ENCODE measurements at places on chromosomes 6 and 20.

DNA sequence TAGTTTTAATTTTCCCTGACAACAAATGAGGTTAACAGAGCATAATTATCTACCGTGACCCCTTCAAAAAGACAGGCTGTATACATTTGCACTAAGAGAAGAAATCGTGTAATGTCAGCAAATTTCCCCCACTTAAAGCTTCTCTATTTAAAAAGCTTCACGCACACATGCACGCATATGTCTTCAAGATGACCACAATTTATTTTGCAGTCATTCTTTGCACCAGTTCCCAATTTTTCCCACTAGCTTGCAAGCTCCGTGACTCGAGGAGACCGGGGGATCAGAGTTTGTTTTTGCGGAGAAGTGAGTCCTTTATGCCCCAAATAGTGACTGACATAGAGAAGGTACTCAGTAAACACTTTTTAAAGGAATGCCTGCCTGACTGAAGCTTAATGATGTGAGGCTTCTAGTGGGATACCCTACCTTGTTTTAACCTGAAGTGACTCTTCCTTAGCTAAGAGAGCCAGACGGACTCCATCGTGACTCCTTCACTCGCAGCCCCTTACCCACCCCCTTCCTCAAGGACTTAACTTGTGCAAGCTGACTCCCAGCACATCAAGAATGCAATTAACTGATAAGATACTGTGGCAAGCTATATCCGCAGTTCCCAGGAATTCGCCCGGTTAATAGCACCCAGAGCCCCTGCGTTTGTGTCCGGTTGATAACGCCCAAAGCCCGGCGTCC is 9.3 kb upstream of the NQO2 start:
- no peak for DNase-seq

DNA sequence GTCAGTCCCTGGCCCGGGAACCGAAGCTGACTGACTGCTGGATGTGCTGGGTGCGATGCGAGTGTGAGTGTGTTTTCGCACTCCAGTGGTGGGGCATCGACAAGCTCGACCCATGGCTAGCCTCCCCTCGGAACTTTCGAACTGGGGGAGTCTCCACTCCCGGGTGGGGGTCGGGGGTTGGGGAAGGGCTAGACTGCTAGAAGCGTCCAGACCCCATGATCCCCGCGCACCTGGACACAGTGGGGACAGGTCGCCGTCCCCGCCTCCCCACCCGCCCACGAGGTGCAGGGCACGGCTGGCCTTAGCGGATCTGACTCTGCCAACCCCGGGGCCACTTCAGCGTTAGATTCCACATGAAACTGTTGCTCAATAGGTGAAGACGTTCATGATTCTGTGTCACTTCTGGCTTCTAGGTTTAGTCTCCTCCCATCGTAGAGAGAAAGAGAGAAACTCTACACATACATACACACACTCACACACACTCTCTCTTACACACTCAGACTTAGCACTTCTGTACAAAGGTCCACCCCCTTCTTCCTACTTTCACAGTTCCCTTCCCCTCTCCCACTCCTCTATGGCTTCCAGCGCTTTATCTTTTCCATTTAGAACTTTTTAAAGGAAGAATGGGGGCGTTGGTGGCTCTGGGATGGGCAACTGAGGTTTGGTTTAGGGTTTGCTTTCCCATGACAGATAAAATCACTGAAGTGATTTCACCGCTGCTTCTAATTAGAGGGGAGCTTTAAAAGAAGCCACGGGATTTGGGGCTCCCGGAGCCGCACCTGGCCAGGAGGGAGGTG is 5.1 kb upstream of the TFAP2A start:
- DNase-seq = no peak

DNA sequence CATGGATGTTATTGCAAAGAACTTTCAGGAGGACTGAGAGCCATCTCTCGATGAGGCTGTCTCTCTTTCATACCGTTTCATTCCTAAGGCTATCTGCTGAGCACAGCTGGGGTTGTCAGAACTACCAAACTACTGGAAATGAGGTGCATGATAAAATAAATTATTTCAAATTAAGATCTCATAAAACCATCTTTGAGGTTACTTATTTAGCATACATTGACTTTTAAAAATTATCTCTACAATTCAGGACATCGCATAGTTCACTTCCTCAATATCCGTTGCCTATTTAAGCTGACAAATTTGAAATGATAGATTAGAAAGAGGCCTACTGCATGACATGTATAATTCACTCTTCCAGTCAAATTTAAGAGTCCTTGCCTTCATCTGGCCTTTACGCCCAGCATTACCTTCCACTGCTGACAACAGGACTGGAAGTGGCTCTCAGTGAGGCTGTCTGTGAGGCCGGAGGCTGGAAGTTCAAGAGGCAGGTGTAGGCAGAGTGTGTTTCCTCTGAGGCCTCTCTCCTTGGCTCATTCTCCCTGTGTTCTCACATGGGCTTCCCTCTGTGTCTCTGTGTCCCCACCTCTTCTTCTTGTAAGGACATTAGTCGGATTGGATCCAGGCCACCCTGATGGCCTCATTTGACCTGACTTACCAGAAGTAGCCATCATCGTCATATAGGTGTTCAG is 12.8 kb upstream of the DUSP22 start:
- no peak for DNase-seq

DNA sequence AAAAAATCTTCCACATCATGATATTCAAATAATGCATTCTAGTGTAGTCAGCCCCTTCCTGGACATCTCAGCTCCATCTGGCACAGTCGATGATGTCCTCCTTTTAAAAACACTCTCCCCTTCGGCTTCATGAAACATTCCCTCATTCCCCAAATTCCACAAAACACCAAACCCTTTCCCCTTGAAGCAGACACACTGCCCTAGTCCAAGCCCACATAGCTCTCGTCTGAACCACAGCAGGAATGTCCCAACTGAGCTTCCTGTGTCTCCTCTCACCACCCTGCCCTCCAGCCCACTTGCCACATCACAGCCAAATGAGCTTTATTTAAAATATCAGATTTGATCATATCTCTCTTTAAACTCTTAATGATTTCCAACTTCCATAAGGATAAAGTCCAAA is 106.4 kb upstream of the CARMIL1 start:
- DNase-seq = no peak

- peak; percentile 74 for DNase-seq
These were observed at the start of gene TXLNB for GRCh38 chr6:139291813-139292619. Gene TXLNB, minus strand, starts transcription at chr6:139291998. Its CDS starts 3,099 bp downstream, at chr6:139288899.

GRCh38 chr20:53939572-53940359 is 130.6 kb downstream of the BCAS1 start:
- DNase-seq = peak; percentile 46

GRCh38 chr20:17610566-17611289 is 40.9 kb downstream of the DSTN start:
- peak; percentile 70 for DNase-seq

DNA sequence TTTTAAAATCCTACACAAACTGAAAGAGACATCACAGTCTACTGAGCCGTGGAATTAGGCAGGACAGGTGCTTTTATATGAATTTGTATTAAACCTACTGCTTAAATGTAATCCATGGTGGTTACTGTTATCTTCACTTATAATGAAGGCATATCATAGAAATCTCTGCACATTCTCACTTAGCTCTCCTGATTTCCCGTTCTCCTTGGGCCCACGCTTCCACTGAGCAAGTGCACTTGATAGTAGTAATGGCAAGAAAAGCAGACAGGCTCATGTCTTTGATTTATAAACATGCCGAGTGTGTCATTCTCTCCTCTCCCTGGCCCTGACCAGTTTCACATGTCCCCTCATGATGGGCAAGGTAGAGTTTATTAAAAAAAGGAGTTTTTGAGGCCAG is 186.3 kb downstream of the HIVEP2 start:
- no peak for DNase-seq

DNA sequence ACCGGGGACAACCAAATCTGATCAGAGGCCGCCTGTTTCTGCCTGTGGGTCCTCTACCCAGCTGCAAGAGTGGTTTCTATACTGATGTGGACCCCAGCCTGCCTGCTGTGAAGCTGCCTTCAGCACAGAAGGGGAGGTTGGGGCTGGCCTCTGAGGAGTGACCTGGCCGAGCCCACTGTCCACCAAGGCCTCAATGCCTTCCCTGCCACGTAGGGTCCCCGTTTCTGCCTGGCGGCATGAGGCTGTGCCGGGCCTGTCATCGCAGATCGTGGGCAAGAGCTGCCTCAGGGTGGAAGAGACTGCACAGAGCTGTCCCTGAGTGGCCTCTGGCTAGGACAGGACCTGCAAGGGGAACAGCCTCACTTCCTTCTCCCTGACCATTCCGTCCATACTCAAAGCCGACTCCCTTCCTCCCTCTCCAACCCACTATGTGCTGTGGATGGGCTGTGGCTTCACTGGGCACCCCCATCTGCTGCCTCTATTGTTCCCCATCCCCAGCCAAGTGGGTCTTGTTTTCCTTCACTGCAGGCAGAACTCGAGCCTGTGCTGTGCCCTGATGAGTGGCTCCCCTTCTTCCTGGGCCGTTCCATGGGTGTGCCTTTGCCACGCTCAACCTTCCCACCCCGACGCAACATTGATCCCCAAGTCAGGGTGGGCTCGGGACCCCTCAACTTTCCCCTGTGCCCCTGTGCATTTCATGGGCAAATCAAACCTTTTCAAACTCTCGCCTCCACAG is 60.3 kb downstream of the ERMARD start:
- no peak for DNase-seq

- no peak for DNase-seq
These were observed 271.2 kb downstream of the PRL start for GRCh38 chr6:22025468-22026163.

- DNase-seq = no peak
These were observed 279.7 kb downstream of the RNGTT start for GRCh38 chr6:88683734-88684133.

DNA sequence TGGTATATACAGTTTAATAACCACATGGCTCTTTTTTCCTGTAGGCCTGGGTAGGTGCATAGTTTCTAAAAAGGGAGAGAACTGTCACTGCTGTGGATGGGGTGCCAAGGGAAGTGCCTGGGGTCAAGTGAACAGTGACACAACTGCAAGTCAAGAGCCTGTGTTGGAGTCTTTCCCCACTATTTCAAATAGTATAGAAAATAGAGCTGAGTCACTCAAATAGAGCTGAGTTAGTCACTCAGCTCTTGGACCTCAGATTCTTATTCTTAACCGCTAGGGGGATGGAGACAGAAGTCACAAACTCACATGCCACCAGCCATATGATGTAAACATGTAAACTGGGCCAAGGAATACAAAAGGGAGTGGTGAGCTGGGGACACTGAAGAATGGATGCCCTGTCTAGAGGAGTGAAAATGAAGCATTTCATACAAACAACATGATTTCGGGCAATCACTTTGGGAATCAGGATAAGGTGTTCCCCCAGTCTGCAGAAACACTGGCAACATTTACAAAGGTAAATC is 2.1 kb downstream of the NQO2 start:
- no peak for DNase-seq

DNA sequence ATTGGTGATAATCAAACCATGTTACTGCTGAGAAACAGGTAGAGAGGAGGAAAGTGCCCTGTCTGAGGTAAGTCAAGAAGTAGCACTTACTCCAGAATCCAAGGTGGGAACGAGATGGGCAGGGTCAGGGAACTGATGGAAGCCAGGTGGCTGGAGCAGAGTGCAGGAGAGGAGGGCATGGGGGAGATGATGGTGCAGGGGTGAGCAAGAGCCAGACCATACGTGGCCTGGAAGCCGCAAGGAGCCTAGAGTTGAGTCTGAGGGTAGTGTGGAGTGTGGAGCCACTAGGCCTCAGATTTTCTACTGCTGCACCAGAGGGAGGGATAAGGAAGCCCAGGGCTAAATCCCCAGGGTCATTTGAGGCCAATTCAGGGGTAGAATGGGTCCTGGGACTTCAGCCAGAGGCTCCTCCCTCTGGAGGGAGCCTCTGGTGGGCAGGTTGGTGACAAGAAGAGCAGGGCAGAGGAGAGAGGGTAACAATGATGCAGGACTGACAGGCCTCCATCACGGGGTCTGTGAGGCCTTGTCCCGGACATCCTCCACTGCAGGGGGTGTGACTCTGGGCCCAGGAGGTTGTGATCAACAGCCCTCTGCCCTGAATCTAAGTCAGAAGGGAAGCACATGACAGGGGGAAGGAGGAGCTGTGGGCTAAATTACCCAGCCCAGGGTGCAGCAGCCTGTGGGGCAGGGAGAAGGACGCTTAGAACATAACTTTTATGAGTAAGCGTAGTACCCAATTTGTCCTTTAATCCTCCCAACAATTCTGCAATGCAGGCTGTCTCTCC is 28.7 kb downstream of the COX4I2 start:
- DNase-seq = no peak

- no peak for DNase-seq
These were observed 106.9 kb upstream of the CCDC28A start for GRCh38 chr6:138666636-138667035.

DNA sequence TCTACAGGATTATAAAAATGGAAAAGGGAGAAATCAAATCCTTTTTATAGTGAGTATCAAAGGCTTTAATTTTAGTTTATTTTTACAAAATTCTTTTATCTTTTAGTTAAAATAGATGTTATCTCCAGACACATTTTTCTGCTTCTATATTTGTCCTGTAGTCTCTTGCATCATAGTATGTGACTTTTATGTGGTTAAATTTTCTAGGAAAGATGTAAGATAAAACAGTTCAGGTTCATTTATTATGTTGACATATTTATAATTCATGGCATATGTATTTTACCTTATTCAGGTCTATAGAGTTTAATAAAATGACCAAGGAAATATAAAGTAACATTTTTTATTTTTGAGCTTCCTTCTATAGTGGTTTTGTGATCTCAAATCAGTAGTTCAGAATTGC is 52.7 kb upstream of the PRL start:
- DNase-seq = no peak

DNA sequence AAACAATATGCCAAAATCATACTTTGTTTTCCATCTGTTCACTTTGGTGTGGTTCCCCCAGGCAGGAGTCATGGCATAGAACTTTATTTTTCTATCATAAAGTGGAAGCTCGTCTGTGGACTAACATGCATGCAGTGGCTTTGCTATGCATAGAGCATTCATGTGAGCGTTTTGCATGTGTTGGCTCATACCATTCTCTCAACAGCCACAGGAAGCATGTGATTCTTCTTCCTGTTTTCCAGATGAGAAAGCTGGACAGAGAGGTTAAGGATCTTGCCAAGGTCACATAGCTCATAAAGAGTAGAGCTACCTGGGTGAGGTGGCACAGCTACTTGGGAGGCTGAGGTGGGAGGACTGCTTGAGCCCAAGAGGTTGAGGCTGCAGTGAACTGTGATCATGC is 123.4 kb upstream of the HDGFL1 start:
- DNase-seq = no peak

DNA sequence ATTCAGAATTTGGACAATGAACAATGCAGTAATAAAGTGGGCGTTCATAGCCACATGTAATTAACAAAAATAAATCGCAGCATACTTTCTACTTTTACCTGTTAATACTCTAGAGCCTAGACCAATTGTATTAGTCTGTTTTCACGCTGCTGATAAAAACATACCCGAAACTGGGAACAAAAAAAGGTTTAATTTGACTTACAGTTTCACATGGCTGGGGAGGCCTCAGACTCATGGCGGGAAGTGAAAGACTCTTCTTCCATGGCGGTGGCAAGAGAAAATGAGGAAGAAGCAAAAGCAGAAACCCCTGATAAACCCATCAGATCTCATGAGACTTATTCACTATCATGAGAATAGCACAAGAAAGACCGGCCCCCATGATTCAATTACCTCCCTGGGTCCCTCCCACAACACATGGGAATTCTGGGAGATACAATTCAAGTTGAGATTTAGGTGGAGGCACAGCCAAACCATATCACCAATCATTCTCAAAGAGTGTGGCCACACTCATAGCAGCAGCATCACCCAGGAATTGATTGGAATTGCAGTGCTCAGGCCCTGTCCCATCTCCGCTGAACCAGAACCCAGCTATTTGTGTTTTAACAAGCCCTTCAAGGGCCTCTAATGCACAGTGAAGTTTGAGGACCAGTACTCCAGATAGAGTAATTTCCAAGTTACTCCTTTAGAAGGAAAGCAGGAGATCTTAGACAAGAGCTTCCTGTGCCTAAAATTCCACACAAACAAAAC is 650.0 kb downstream of the KIF16B start:
- no peak for DNase-seq
